ENCODE measurements at places on chromosomes 12 and 14.

GRCh38 chr12:121113057-121113456 lies 19.6 kb upstream of the P2RX7 start:
- no peak for DNase-seq

GRCh38 chr14:99519931-99520421 lies 38.8 kb downstream of the CCNK start:
- no peak for DNase-seq

- DNase-seq = no peak
Observed at GRCh38 chr12:129997239-129997638, 93.4 kb upstream of the TMEM132D start.

DNA sequence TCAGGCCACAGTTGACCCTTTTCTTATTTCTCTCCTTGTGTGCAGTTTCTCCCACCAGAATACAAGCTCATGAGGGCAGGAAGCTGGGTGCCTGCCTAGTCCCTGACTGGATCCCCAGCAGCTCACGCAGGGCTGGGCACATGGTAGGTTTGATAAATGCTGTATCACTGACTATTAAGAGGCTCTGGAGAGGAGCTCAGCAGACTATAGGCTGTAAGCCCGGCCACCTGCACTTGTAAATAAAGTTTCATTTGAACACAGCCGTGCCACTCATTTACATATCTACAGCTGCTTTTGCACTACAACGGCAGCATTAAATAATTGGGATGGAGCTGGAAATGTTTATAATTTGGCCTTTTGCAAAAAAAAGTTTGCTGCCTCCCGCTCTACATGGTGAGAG lies 32.0 kb downstream of the CHGA start:
- DNase-seq = no peak

DNA sequence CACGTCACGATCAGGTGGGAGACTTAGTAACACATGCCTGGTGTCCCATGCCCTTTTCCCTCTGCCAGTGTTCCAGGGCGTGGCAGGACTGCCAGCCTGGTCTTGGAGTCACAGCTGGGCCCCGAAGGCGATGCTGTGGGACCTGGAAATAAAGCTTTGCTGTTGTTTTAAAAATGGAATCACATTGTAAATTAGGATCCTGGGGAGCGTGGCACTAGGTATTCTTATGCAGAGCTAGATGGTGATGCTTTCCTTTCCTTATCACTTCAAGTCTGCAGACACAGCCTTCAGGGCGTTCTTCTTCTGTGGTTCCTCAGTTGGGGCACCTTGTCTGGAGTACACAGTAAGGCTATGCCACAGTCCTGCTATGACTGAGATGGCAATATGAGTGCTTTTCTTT lies 64.6 kb downstream of the BICD1 start:
- no peak for DNase-seq

DNA sequence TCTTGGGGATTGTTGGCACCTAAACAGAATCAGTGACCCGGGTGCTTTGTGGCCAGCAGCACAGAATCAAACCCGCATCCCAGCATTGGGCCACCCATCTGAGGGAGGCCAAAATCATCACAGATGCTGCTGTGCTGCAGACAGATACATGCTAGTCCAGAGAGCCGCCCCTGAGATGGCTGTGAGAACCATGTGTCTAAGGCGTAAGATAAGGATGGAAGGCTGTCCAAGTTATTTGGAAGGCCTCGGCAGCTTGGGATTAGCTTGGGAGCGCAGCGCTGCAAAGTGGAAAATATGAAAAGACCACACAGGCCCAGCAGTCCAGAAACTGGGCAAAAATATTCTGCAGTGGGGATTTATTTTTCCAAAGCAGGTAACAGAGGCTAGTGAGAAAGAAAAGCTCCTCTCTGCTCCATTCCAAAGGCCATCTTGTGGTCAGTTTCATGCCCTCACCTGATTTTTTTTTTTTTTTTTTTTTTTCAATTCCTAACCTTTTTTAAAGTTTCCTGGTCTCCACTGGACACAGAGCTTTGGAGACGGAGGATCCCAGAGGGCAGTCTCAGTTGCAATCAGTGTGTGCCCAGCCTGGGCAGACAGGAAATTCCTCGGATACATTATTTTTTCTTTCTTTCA lies 178.9 kb upstream of the BCL2L14 start:
- no peak for DNase-seq

DNA sequence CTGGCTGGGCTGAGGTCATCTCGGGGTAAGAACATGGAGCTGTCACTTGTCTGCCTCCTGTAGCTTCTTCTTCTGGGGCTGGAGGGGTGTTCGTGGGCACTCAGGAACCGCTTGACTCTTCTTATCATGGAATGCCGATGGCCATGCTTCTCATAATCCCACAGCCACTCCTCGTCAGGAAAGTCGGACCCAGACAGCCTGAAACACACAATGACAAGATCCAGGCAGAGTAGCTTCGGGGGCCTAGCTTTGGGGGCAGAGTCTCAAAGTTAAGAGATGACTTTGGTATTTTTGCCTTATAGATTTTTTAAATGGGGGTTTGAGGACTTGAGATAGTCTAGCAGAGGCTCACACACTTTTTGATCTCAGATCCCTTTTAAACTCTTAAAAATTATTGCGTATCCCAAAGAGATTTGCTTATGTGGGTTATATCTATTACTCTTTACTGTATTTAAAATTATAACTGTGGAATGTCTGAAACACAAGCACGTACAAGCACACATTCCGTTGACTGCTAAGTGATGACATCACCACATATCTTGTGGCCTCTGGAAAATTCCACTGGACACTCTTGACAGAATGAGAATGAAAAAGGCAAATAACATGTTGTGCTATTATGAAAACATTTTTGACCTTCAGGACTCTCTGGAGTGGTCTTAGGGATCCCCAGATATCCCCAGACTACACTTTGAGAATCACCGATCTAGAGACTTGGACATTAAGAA lies 43.3 kb downstream of the BEST3 start:
- no peak for DNase-seq

GRCh38 chr14:65613131-65613650 lies 200.7 kb downstream of the FUT8 start:
- no peak for DNase-seq

GRCh38 chr12:110039085-110039807 lies 9.1 kb downstream of the C12orf76 start:
- DNase-seq = no peak

- peak; percentile 28 for DNase-seq
Observed at GRCh38 chr12:105733579-105733978, 403.1 kb downstream of the C12orf75 start.

- no peak for DNase-seq
Observed at GRCh38 chr12:3005736-3006135, 46.5 kb downstream of the TEAD4 start.

DNA sequence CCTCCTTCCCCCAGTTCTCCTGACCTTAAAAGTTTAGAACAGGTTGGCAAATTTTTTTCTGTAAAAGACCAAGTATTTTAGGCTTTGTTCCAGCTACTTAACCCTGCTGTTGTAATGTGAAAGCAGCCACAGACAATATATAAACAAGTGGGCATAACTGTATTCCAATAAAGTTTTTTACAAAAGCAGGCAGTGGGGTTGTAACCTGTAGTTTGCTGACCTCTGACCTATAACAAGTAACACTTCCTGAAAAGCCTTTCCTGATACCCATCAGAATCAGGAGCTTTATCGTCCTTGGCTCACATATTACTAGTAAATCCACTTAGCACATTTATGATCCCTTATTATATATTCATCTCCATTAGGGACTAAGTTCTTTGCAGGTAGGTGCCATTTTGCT lies 13.1 kb upstream of the SMARCC2 start:
- DNase-seq = no peak

DNA sequence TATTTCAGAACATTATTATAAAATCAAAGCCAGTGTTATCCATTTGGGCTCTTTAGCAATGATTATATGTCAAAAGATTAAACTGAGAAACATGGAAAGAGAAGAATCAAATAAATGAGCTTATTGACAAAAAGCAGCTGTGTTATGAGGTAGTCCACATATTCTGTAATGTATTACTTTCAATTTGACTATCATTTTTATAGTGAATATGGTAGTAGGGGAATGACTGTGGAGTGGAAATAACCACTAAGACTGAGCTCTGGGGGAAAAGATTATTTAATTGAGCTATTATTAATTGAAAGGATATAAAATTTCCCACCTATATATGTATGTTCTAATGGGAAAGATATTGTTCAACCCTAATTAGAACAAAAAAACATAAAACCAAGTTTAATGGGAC lies 381.3 kb downstream of the TMTC2 start:
- DNase-seq = no peak

Measured in NCI-H1105 treated with DMSO at 0.1 percent for 48 hours (cell line).